ENCODE measurements at places on chromosomes 16 and 17.

DNA sequence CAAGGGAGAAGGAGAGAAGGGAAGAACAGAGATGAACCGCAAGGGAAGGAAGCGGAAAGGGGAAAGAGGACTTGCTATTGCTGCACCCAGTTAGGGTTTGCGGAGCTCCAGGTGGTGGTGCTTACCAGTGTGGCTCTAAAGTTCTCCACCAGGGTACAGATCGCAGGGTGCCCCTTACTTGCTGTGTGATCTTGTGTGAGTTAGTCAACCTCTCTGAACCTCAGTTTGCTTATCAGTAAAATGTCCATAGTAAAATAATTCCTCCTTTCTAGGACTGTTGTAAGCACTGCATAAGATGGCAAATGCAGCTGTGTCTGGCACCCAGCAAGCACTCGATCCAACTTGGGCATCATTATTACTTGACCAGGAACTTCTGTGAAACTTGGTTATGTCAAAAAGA lies 230.7 kb upstream of the CDH5 start:
- H3K4me1 ChIP-seq = peaks cover 11% of the 10 kb centered on the region
- H3K27me3 ChIP-seq = no peaks in the 10 kb centered on the region
- H3K27ac ChIP-seq = no peak overlapping the region
- no peak overlapping the region for H3K4me3 ChIP-seq
- no peak for DNase-seq
- H3K36me3 ChIP-seq = no peaks in the 10 kb centered on the region

- no peaks in the 10 kb centered on the region for H3K36me3 ChIP-seq
- no peak overlapping the region for H3K27ac ChIP-seq
- H3K4me1 ChIP-seq = peaks cover 3% of the 10 kb centered on the region
- H3K27me3 ChIP-seq = no peaks in the 10 kb centered on the region
- H3K4me3 ChIP-seq = no peak overlapping the region
- no peak for DNase-seq
Observed at GRCh38 chr16:89210165-89210903, 7.2 kb upstream of the ZNF778 start.

DNA sequence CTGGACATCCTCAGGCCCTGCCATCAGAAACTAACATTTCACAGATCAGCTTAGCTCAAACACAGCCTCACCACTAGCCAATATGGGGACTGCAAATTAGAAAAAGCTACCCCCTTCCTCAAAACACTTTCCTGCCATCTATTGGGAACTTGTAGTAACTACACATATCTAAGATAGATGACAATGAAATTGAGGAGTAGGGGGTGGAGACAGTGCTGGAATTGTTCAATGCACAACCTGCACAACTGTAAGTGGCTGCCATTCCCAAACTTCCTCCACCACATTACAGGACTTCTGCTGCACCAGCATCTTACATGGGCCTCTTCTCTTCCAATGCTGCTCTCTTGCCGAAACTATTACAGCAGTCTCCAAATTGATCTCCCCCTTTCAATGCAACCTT lies 21.9 kb downstream of the AIPL1 start:
- H3K36me3 ChIP-seq = no peaks in the 10 kb centered on the region
- no peaks in the 10 kb centered on the region for H3K4me1 ChIP-seq
- no peak for DNase-seq
- H3K4me3 ChIP-seq = no peak overlapping the region

DNA sequence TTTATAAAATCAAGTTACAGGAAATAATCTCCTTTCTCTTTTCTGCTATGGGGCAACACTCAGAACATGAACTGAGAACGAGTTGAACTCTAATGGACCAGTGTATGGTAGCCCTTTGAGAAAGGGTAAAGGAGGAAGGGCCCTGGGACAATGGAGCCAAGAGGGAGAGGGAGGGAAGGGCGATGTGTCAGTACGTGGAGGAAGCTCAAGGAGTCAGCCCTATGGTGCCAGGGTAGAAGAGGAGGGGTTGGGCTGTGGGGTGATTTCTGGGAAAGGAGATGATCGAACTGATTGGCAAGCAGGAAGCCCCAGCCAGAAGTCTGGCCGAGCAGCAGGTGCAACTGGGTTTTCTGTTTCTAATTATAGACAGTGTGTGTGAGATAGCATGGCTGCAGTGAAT lies 4.3 kb upstream of the WIPI1 start:
- no peaks in the 10 kb centered on the region for H3K36me3 ChIP-seq
- no peak overlapping the region for H3K4me3 ChIP-seq
- H3K27me3 ChIP-seq = no peaks in the 10 kb centered on the region
- no peak overlapping the region for H3K27ac ChIP-seq
- H3K4me1 ChIP-seq = peaks cover 13% of the 10 kb centered on the region

All from esophagus muscularis mucosa (tissue), 4 donors.